ENCODE measurements at places on chromosomes 7 and 10.

DNA sequence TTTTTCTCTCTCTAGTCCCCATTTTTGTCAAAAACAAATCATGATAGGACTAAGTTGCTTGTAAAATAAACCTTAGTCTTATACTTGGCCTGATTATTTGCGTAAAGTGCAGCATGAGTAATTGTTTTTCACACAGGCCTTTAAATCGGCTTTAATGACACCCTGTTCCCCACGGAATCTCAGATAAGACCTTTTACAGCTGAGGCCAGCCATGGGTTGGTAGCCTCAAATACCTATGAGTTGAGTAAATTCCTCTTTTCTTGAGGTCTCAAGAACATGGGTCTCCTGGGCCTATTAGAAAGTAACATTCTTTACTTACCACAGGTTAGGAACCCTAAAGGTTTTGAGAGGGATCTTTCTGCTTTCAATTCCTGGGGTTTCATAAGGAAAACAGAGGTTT is 761.0 kb upstream of the PHF14 start:
- DNase-seq, result no peak

DNA sequence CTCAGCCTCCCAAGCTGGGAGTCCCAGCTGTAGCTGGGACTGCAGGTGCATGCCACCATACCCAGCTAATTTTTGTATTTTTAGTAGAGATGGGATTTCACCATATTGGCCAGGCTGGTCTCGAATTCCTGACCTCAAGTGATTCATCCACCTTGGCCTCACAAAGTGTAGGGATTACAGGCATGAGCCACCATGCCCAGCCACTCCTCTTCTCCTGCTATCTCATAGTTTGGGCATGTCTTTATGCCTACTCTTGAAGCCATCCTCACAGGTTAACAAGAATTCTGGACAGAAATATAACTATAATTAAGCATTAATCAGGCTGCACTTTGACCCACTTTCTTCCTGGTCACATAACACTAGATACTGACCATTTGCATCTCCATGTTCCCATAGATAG is 28.6 kb upstream of the C10orf67 start:
- no peak for DNase-seq

DNA sequence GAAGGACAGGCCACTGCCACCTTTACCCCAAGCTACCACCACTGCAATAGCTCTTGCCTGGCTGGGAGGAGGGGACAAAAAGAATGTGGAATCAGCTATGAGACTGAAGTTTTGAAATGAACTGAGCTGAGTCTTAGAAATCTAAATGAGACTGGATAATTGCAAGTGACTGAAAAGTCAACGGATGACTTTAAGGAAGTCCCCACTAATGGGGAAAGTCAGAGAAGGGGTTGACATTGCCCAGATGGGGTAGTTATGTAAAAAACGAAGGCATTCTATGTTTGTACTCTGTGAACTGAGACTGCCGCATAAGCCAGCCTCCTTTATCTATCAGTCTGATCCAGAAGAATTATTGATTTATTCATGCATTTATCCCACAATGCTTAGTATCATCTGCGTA is 67.2 kb downstream of the RBM20 start:
- no peak for DNase-seq

DNA sequence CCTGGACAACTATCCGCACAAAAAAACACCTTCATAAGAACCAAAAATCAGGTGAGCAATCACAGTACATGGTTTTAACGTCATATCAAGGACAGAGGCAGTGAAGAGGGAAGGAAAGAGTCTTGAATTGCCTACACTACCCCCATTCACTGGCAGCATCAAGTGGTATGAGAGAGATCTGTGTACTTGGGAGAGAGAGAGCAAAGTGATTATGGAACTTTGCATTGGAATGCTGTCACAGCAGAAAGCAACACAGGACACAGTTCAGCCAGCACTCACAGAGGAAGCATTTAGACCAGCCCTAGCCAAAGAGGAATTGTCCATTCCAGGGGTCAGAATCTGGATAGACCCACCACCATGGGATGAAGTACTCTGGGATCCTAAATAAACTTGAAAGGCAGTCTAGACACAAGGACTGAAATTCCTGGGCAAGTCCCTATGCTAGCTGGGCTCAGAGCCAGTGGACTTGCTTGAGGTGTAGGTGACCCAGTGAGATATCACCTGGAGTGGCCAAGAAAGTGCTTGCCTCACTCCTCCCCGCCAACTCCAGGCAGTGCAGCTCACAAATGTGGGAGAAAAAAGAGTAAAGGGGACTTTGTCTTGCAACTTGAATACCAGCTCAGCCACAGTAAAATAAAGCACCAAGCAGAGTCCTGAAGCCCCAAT is 30.5 kb upstream of the SFTPD start:
- no peak for DNase-seq

- DNase-seq, result no peak
Measured at GRCh38 chr7:21806388-21806787, 139.3 kb downstream of the CDCA7L start.

DNA sequence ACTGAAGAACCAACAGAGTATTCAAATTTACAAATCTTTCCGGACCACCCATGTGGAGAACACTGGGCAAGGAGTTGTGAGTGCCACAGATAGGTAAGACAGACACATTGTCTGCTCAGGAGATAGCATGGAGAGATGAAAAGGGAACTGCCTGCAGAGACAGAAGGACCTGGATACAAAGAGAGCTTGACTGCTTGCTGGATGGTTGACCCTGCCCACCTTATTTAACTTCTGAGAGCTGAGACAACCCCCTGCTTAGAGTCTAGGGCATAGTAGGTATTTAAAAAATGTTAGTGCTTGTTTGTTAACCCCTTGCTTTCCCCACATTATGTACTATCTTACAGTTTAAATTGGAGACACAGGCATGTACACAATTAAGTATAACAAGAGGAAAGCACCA is 314.1 kb downstream of the THSD7A start:
- no peak for DNase-seq

DNA sequence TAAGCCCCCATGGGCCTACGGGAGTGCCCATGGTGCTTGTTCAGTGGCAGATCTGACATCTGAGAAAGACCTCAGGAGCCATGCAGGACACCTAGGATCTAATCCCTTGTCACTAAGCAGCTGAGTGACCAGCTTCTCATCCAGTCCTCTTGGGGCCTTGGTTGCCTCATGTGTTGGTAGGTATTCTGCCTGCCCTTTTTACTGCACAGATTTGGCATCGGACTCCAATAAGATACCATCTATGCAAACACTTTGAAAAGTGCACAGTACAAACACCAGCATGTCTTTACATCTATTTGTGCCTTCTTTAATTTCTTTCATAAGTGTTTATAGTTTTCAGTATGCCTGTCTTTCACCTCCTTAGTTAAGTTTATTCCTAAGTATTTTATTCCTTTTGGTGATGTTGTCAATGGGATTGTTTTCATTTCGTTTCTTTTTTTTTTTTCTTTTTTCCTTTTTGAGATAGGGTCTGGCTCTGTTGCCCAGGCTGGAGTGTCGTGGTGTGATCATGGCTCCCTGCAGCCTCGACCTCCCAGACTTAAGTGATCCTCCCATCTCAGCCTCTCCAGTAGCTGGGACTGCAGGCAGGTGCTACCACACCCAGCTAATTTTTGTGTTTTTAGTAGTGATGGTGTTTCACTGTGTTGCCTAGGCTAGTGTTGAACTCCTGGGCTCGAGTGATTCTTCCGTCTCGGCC is 10.4 kb downstream of the STOX1 start:
- DNase-seq, result no peak

- DNase-seq, result no peak
Measured at GRCh38 chr7:151895631-151896031, 18.7 kb upstream of the PRKAG2 start.

- DNase-seq, result no peak
Measured at GRCh38 chr7:83248000-83248399, 85.3 kb upstream of the PCLO start.

GRCh38 chr10:102230861-102231356 is 4.8 kb downstream of the ELOVL3 start:
- DNase-seq, result peak; percentile 22

- DNase-seq, result no peak
Measured at GRCh38 chr10:5640501-5640900, 25.9 kb downstream of the ASB13 start.

- DNase-seq, result no peak
Measured at GRCh38 chr7:91915401-91916050, 25.1 kb upstream of the AKAP9 start.

GRCh38 chr7:1752771-1753563 is 82.9 kb downstream of the ELFN1 start:
- DNase-seq, result no peak

DNA sequence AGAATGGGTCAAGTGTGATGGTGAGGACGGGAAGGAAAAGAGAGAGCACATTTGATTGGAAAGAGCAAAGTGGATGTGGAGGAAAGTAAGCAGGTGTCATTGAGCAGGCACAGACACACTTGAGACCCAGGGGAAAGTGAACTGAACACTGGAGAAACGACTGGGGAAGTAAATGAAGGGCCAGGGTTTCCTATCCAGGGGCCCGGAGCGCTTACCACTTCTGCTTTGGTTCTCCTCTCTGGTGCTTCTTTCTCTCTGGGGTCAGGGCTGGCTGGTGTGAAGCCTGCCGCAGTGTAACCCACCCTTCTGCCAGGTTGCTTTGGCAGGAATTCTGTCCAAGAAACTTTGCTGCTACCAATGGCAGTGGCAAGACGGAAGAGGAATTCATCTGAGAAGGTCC is 219.3 kb downstream of the SKAP2 start:
- DNase-seq, result no peak

DNA sequence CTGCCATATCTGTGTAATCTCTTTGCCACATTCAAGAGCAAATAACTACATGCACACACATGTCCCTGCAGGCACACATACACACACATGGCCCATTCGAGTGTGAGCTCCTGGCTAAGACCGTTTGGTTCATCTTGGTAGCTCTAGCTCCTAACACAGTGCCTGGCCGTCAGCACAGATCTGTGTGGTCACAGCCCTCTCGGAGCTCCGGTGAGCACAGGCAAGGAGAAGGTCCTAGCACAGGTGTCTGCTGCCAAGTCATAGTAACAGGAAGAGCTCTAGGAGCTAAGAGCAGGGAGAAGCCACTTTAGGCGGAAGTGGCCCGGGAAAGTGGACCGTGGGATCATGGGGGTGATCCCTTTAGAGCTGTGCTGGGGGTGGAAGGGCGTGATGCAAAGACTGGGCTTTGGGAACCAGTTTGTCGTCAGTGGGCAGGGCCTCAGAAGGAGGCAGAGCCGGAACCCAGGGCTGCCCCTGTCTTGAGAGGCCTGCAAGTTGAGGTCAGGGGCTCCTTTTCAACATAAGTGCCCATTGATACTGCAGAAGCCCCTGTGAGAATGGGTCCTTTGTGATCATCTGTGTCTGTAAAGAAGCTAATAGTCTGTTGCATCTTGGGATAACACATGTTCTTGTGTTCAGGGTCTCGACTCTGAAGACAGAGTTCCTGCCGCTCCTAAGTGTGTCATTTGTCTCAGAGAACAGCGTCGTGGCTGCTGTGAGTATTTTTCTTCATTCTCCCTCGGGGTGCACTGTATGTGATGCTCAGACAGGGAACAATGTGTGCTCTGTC is 16.6 kb upstream of the ARPC1B start:
- DNase-seq, result no peak

DNA sequence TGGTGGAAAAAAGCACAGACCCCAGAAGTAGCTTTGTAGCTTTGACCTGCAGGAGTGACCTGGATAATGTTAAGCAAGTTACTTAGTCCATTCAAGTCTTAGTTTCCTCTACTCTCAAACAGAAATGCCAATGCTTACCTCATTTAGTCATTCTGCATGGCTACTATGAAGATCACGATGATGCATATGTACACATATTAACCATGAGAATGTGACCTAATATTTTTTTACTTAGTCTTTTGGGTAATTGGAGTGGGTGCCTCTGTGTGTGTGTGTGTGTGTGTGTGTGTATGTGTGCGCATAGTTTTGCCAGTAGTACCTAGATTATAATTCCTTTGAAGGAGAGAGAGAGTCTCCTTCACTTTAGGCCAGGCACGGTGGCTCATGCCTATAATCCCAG is 95.8 kb downstream of the NRP1 start:
- DNase-seq, result no peak

GRCh38 chr7:80967917-80968297 is 49.1 kb upstream of the SEMA3C start:
- no peak for DNase-seq

GRCh38 chr10:21954132-21954531 is 49.4 kb downstream of the DNAJC1 start:
- DNase-seq, result no peak

- no peak for DNase-seq
Measured at GRCh38 chr7:127726476-127726875, 74.5 kb downstream of the SND1 start.

DNA sequence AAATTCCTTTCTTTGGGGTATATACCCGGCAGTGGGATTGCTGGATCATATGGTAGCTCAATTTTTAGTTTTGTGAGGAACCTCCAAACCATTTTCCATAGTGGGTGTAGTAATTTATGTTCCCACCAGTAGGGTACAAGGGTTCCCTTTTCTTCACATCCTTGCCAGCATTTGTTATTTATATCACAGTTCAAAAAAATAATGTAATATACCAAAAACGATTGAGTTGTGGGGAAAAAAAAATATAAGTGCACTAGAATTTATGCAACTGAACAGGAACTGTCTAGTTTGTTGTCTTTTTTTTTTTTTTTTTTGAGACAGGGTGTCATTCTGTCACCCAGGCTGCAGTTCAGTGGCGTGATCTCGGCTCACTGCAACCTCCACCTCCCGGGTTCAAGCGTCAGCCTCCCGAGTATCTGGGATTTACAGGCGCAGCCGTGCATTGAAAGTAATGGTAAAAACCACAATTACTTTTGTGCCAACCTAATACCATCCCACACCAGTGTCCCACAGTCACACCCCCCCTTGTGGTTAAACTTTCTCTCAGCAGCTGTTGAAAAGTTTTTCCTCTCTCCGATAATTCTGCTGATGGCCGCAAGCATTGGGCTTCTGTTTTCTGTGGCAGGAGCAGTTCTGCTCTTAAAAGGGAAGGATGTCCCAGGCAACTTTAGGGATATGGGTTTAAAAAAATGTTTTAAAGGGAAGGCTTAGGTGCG is 6.8 kb upstream of the LAT2 start:
- no peak for DNase-seq

- no peak for DNase-seq
Measured at GRCh38 chr10:106493751-106494150, 670.8 kb downstream of the SORCS1 start.

DNA sequence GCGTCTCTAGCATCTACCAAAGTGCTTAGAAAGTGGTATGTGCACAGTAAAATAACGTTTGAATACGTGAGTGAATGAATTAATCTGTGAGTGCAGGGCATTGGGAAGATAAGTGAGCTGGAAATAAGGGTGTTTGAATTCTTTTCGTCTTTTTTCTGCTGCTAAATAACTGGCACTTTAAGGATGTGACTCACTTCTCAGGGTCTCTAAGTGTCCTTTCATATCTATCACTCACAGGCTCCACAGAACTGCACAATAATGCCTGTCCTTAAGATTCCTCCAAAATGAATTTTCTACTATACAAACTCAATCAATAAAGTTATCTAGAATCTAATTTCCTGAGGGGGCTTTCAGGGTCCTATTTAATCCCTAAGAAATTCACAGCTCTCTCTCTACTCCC is 3.2 kb upstream of the DGKB start:
- no peak for DNase-seq

GRCh38 chr10:30432622-30433305 is 1.2 kb upstream of the MAP3K8 start:
- DNase-seq, result no peak

GRCh38 chr10:81847675-81848074 is 27.3 kb upstream of the NRG3 start:
- no peak for DNase-seq

Measured in stimulated activated CD4-positive, alpha-beta T cell treated with anti-CD3 and anti-CD28 coated beads, TNF-alpha, amount 100 ng/mL, for 1 hour (primary cell).